Naive B cell (primary cell): ENCODE measurements at places on chromosomes 2 and 18. TPM values are rescaled to one million over a fixed set of nuclear protein-coding genes. Genes with fewer than 3 reads are reported as not detected.

- DNase-seq = no peak
Measured at GRCh38 chr2:235050980-235051351, 99.1 kb downstream of the SH3BP4 start.

DNA sequence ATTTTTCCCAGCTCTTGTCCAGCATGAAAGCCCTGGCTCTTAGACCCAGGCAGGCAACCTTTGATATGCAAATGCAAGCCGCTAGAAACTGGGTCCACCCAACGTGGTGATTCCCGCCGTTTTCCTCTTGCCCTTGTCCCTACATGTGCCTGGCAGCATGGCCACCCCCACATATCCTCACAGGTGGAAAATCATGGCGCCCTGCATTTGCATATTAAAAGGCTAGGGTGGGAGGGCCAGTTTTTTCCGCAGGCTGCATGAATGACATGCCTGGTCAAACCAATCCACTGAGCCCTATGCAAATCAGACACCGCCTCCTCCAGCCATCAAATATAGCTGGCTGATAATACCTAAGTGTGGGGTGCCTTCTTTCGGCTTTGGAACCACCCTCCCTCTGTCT lies 1091.8 kb upstream of the NXPH2 start:
- no peak for DNase-seq

The C1GALT1C1L gene
- polyA plus RNA-seq = not detected

GRCh38 chr2:237383991-237384671 lies 29.8 kb downstream of the COL6A3 start:
- DNase-seq = no peak

- DNase-seq = no peak
Measured at GRCh38 chr2:55761024-55761423, 67.4 kb upstream of the PNPT1 start.

DNA sequence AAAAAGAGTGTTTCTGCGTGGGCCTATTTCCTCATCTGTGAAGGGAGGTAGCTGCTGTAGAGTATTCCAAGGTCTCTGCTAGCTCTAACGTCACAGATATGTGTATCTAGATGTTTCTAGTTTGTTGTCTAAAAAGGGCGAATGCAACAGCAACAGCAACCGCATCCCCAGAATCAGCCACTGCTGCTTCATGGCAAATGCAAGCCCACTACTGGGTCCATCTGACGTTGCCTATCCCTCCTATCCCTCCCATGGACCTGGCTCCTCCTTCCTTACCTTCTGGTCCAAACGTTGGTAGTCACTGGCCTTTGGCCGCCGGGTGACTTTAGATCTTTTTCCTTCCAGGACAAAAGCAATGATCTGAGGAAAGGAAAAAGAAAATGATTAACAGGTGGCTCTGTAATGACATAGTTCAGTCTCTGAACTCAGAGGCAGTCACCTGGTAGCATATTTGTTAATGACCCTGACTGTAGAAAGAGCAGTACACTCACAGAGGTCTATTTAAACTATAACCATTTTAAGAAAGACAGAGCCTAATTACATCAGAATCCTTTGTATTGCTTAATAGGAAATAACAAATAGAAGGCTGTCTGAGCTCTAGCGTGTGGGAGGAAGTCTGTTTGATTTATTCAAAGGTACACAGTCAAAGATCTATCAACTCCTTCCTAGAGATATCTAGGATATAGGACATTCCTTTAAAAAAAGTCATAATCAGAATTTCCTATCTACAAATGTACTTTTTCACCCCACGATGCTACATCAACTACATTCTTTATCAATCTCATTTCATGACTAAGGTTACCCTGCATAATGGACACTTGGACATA lies 2.9 kb downstream of the TGOLN2 start:
- no peak for DNase-seq

- DNase-seq = no peak
Measured at GRCh38 chr18:3264362-3264761, 2.4 kb downstream of the MYL12B start.

DNA sequence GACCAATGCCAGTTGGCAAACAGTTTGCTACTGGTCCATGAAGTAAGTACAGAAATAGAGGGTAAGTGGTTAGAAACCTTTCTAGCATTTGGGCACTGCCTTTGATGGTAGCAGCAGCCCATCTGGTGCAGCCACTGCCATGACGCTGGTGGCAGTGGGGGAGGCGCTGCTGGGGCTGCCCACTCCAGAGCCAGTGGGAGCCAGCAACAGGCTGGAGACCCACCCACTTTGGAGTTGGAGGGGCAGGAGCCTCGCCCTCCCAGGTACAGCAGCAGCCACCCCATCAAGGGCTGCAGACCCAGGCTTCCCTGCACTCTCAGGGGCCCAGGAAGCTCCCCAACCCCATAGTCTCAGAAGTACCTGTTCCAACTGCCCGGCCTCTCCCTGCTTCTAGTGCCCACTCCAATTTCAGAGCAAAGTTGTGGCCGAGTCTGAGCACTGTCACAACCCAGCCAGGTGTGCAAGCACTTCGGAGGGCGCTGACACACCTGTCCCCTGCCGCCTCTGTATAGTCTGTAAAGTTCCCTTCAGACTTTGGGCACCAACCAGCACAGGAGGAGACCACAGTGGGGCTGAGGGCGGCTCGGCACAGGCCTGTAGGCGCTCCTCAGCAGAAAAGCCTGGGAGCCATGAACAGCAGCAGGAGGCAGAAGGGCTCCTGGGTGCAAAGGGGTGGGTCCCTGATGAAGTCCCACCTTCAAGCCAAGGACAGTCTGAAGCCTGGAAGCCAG lies 125.6 kb upstream of the CCDC150 start:
- no peak for DNase-seq

GRCh38 chr2:171081649-171082111 lies 79.0 kb downstream of the TLK1 start:
- no peak for DNase-seq

The FOXI3 gene
- polyA plus RNA-seq = not detected

- no peak for DNase-seq
Measured at GRCh38 chr2:37637190-37637860, 34.1 kb downstream of the CDC42EP3 start.

DNA sequence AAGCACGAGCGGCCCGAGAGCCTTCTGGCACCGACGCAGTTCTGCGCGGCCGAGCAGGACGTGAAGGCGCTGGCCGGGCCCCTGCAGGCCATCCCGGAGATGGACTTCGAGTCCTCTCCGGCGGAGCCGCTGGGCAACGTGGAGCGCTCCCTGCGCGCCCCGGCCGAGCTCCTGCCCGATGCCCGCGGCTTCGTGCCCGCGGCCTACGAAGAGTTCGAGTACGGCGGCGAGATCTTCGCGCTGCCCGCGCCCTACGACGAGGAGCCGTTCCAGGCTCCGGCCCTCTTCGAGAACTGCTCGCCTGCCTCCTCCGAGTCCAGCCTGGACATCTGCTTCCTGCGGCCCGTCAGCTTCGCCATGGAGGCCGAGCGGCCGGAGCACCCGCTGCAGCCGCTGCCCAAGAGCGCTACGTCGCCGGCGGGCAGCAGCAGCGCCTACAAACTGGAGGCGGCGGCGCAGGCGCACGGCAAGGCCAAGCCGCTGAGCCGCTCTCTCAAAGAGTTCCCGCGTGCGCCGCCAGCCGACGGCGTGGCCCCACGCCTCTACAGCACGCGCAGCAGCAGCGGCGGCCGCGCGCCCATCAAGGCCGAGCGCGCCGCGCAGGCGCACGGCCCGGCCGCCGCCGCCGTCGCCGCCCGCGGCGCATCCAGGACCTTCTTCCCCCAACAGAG lies 70.4 kb downstream of the ARHGEF33 start:
- DNase-seq = peak; percentile 44

DNA sequence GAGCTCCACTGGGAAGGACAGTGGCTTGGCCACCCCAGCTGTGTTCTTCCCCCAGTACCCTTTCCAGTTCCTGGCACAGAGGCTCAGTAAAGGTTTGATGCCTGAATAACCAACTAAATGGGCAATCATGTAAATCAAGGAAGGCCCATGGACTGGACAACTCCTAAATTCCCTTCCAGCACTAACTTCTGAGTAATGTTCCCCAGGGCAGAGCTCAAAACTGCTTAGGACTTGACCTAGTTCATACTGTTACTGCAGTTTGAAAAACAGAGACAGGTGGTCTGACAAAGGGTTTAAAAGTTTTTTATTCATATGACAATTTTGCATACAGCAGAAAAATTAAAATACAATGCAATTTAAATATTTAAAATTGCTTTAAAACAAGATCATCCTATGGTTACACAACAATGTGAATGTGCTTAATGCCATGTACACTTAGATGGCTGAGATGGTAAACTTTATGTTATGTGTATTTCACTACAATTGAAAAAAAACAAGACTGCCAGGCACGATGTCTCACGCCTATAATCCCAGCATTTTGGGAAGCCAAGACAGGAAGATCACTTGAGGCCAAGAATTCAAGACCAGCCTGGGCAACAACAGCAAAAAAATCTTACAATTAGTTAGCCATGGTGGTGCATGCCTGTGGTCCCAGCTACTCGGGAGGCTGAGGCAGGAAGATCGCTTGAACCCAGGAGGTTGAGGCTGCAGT lies 26.2 kb downstream of the PCBP1 start:
- DNase-seq = no peak

DNA sequence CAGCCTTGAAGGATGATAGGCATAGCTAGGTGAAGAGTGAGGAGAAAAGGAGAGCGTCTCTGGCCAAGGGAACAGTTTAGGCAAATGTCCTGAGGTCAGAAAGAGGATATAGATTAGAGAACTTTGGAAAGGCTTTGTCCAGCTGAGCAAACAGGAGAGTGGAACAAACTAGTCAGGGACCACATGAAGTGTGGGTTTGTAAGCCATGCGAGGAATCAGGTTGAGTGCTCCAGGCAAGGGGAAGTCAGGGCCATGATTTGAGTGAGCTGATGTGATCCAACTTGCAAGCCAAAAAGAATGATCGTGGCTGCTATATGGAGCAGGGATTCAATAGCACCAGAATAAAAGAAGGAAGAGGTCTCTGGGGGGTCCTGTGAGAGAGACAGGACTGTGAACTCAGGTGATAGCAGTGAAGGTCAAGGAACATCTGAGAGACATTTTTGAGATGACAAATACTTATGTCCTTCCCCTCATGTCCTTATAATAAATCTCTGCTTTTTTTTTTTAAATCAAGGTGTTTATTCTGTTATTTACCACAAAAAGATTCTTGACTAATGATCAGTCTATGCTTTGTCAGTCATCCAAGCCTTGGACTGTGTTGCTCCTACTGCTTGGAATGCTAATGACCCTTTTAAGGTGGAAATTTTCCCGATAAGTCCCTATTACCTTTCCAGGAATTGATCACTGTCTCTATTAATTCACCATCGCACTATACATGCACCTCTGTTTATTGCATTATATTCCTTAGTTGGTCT lies 472.6 kb downstream of the TXNL1 start:
- no peak for DNase-seq

DNA sequence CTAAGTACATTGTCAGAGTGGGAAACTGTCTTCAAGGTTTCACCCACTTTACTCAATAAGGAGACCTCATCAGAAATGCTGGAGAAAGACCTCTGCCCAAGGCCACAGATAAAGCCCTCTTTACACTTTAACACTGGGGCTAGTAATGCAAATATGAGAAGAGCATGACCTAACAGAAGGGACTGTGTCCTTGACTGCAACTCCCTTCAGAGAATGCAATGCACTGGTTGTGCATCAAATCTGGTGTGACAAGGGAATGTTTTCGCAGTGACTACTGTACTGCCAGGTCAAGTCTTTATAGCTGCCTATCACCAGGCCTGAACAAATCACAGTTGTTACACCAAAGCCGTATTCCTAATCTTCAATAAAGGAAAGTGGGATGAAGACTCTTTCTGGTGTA lies 28.6 kb downstream of the CDH19 start:
- no peak for DNase-seq

DNA sequence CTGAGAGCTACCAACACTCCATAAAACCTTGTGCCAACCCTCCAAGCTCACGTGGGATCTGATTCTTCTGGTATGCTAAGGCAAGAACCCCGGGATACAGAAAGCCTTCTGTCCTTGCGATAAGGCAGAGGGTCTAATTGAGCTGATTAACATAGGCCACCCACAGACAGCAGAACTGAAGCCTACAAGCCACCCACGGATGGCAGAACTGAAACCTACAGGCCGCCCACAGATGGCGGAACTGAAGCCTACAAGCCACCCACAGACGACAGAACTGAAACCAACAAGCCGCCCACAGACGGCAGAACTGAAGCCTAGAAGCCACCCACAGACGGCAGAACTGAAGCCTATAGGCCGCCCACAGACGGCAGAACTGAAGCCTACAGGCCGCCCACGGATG lies 216.3 kb downstream of the SNTG2 start:
- peak; percentile 33 for DNase-seq

DNA sequence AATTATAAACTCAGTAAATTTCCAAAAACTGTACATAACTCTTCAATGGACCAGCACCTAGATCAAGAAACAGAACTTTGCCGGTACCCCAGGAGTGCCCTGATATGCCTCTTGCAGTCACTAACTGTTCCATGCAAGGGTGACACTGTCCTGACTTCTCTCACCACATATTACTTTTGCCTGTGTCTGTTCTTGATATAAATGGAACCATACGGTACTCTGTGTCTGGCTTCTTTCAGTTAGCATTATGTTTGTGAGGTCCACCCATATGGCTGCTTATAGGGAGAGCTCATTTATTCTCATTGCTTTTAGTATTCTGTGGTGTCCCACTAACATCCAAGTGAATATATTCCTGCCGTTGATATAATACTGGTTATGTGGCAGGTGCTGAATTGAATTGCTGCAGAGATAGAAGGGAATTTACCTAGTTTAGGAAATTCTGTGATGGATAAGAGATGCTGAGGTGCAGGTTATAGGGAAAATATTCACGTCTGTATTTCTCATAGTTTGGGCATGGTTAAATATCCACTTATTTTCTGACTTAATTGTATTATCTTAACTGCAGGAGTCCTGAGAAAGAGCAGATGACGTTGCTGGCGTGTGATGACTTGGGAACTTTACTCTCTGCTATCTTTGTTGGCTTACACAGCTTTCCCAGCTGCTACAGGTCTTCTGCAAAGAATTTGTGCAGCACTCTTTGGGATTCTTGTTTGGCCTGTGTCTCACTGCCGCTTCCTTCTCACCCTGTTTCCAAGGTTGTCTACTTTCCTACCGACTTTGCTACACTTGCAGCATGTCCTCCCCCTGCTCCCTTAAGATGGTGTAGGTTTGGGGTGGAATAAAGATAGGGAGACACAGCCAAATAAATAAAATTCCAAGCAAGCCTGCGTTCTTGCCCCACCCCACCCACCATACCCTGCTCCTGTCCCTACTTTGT lies 107.9 kb downstream of the MAP4K4 start:
- DNase-seq = no peak

- no peak for DNase-seq
Measured at GRCh38 chr2:221997100-221997499, 301.7 kb downstream of the PAX3 start.

The CDH20 gene
- not detected for polyA plus RNA-seq

DNA sequence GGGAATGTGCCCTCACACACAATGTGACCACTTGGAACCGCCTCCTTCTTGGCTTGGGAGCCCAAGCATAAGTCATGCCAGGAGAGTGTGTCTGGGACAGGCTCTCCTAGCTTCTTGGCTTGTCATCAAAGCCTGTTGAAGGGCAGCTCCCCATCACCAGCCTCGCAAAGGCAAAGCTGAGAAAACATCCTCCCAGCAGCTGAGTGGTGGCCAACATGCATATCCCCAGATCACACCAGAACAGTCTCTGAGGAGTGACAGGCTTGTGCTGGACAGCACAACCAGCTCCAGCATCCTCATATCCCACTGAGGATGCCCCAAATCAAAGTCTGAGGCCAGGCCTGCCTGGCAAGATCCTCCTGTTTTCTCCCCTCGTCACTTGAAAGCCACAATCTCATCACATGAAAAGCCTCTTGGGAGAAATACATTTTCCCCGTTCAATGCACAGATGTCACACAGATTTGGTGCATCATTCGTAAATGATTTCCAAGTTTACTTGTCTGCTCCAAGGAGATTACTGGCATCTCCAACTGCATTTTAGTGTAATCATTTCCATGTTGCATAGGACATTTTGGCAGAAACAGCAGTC lies 269.3 kb downstream of the TTC32 start:
- no peak for DNase-seq
